ENCODE measurements at places on chromosomes 13 and 19. TPM values are rescaled to one million over a fixed set of nuclear protein-coding genes. Genes with fewer than 3 reads are reported as not detected.

ZNF350 gene
- 4.6 TPM for total RNA-seq

KCNJ14 gene
- total RNA-seq = 0.69 TPM

ZNF578 gene
- total RNA-seq = 0.71 TPM

ZNF837 gene
- total RNA-seq = 1.1 TPM

PTGIR gene
- total RNA-seq = not detected

CLDND2 gene
- total RNA-seq = 1.6 TPM

SLC7A10 gene
- total RNA-seq = 0.84 TPM

All from motor neuron (in vitro differentiated cells).